ENCODE measurements at places on chromosomes 7 and 10.

- no peak for DNase-seq
These were observed 508.8 kb downstream of the GRID1 start for GRCh38 chr10:85857791-85858190.

DNA sequence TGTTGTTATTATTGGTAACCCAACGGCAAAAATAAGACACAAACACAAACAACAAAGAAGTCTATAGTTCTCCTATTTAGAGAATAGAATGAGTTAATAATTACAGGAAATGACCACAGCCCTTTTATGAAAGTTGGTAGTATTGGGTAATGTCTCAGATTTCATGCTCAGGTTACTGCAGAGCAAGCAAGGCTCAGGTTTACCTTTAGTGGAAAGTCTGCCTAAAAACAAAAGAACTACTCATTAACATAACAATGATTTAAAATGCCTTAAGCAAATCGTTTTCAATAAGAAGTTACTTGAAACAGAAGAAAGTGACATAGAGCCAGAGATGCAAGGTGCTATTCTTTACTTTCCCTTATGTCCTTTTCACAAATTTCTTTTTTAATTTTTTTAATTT, 441.2 kb downstream of the PLXDC2 start:
- DNase-seq: no peak

GRCh38 chr10:69056129-69056528, 31.8 kb upstream of the SRGN start:
- no peak for DNase-seq

DNA sequence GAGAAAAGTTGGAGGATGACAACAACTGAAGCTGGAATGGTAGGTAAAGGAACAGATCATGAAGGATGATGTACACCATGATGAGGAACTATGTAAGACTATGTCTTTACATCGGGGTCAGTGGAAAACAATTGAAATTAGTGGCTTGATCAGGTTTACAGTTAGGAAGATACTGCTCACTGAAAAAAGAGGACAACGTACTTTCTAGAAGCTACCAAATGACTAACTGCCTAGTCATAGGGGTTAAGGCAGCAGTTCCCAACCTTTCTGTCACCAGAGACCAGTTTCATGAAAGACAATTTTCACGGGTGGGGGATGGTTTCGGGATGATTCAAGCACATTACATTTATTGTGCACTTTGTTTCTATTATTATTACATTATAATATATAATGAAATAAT, 91.6 kb upstream of the ANKRD1 start:
- no peak for DNase-seq

- no peak for DNase-seq
These were observed 72.9 kb upstream of the PODXL start for GRCh38 chr7:131629217-131629882.

DNA sequence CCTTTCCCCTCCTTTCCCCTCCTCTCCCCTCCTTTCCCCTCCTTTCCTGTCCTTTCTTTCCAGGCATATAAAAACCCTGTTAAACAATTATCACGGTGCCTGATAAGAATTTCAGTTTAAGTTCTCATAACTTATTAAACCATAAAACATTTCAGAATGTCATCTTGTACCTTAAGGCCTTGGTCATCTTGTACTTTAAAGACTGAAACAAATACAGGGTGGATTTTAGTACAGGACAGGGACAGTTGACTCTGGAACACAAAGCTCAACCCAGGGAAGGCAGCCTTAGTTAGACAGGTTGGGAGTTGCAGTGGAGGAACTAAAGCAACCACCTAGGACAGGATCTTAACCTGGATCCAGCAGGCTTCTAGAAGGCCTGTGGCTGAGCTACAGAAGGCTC, 1.2 kb downstream of the AGR3 start:
- DNase-seq: no peak

- no peak for DNase-seq
These were observed 143.6 kb downstream of the LSMEM1 start for GRCh38 chr7:112624416-112624815.
